ENCODE measurements at places on chromosomes 11 and 22. TPM values are rescaled to one million over a fixed set of nuclear protein-coding genes. Genes with fewer than 3 reads are reported as not detected.

GRCh38 chr22:43571181-43571580 lies 159.4 kb downstream of the MPPED1 start:
- DNase-seq, result no peak

The HOATZ gene
- not detected for total RNA-seq

GRCh38 chr11:64185175-64185692 lies 737 bp upstream of the STIP1 start:
- DNase-seq, result no peak

The SERPIND1 gene
- total RNA-seq, result not detected

The GP1BB gene
- total RNA-seq, result 4.8 TPM

DNA sequence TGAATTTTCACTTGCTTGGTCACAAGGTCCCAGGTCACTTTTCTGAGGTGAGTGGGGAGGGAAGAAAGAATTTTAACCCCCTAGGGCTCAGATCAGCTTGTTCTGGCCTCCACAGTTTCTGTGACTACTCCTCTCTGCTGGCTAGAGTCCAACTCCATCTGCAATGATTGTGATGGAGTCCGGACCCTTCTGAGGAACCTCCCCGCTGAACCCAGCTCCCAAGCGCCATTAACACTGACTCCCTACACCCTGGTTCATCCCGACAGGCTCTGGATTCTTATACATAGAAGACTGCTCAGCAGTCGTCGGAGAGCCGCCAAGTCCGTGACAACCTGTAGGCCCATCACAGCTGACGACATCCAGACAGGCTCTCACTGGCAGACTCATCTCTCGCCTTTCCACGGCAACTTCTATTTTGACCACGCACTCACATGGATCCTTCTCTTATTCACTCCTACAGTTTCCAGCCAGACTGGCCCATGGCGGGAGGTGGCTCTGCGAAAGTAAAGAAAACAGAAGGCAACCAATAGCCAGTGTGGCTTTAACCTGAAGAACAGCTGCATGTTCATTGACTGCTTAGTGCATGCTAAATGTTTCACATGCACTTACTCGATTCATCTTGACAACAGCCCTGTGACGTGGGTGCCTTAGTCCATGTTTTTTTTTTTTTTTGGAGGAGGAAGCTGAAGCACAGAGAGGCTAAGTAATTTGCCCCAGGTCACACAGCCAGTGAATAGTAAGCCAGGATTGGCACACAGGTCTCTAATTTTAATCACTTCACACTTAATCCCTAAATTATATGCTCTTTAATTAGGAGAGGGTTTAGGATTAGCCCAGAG lies 68.0 kb upstream of the PRDM11 start:
- no peak for DNase-seq

DNA sequence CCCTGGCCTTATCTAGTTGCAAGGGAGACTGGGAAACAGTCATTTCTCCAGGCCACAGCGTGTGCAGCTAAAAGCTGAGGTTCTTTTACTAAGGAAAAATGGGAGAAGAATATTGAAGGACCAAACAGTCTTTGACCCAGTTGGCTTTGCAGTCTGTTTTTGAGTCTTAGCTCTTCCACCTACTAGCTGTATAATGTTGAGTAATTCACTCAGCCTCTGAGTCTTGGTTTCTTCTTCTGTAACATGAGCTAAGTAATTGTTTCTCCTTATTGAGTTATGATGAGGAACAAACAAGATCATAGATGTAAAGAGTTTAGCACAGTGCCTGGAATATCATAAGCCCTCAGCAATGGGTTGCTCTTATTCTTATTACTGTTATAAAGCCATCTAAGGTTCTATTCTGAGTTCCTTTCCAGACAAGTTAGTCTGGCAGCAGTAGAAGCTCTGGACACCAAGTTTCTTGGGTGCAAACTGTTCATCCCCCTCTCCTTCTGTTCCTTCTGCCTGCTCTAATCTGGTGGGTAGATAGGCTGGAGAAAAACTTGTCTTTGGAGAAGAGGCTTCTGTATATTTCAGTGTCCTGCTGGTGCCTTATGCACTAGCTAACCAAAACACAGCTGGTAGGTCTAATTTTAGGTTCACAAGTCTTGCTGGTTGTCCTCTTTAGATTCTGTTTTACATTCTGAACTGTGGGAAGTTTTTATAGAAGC lies 13.5 kb downstream of the TRIM44 start:
- DNase-seq, result no peak

The CCND1 gene
- 344 TPM for total RNA-seq

DNA sequence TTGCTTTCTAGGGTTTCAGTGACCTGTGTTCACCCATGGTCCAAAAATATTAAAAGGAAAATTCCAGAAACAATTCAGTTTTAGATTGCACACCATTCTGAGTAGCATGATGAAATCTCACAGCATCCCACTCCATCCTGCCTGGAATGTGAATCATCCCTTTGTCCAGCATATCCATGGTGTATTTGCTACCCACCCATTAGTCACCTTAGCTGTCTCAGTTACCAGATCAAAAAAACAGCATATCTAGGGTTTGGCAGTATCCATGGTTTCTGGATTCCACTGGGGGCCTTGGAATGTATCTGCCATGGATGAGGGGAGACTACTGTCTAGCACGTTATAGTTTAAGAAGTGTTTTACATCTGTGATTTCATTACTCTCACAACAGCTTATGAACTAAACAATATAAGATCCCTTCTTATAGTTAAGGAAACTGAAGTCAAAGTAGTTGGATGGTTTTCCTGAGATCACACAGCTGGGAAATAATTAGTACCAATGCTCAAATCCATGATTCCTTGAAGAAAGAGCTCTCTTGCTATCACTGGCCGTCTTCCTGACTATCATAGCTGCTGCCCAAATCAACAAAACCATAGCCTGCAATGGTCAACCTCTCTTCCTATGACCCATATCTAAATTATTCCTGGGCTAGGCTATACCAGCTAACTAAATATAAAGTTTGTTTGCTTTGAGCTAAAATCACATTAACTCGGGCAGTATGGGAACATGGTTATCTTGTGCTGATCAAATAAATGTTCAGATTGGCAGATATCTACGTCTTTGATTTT lies 122.6 kb downstream of the MICAL2 start:
- no peak for DNase-seq
